Activated CD8-positive, alpha-beta memory T cell treated with anti-CD3 and anti-CD28 coated beads for 1 hour (primary cell): ENCODE measurements at places on chromosomes 12 and 14.

- DNase-seq, result no peak
Observed at GRCh38 chr14:54805070-54805444, 97.6 kb downstream of the GCH1 start.

GRCh38 chr12:94042321-94042720 lies 106.1 kb upstream of the PLXNC1 start:
- no peak for DNase-seq

DNA sequence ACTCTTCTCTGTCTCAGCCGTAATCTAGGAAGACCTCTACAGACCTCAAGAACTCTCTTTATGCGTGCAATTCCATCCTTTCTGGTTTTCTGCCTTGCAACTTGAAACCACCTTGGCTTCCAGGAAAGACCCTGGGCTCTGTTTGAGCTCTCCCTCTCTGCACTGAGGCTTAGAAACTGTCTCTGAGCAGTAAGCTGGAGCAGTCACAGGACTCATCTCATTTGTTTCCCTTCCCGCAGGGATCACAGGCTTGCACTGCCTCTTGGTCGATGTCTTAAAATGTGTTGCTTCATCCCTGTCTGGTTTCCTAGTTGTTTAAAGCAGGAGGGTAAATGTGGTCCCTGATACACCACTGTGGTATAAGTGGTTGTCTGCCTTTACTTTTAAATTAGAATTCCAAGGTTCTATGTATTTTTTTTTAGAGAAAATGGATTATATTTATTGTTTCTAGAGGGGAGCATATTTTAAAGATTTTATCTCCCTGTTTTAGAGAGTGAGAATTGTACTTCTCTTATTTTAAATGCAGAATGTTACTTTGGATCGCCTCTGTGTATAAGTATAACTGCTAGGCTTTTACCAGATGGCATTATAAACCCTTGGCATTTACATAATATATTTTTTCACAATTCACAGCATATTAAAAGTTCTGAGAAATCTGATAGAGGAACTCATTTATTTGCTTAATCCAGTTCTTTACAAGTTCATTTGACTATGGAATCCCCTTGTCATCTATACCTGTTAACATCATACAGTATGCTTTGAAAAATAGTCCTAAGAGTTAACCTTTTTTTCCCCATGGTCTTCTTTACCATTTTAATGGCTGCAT lies 26.4 kb downstream of the EID3 start:
- no peak for DNase-seq

DNA sequence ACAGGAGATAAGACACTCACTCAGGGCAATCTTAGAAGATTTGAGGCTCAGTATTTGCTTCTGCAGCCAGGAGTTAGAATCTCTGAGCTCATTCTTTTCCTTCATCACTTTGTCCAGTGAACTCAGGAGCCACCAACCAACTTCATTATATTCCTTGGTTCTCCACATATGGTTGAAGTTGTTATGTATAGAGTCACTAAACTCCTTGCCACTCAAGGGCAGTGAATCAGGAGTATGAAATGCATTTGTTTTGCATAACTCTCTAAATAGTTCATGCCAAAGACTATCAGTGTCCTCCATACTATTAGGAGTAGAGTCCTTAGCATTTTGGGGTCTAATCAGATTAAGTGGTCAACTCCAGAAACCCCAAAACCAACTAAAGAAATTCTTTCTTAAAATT lies 150.6 kb downstream of the CCDC59 start:
- no peak for DNase-seq

DNA sequence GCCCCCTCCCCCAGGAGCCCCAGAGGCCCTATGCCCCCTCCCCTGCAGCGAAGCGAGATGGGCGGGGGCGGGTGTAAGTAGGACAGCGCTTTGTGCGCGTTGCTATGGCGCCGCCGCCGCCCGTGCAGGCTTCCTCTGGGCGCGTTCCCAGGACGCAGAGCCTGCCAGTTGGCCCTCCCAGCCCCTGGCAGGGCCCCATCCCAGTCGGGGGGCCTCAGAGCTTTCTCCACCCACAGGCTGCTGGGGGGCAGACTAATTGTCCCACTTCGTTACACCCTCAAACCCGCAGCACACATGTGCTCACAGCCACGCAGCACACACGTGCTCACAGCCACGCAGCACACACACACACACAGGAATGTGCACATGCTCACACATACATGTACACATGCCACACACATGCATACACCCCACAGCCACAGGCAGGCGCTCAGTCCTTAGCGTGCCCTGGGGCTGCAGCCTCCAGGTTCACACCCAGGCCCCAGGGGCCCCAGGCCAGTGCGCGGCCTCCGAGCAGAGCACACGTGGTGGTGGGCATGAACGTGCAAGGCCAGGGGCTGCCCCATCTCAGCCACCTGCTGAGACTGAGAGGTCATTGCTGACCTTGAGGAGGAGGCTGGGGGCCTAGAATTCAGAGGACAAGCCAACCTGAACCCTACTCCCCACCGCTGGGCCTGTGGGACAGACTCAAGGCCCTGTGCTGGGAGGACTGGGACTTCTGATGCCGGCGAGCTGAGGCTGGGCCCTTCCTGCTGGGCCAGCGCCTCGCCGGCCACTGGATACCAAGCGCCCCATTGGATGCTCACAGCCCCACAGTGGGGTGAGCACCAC lies 15.6 kb downstream of the TRMT61A start:
- no peak for DNase-seq

DNA sequence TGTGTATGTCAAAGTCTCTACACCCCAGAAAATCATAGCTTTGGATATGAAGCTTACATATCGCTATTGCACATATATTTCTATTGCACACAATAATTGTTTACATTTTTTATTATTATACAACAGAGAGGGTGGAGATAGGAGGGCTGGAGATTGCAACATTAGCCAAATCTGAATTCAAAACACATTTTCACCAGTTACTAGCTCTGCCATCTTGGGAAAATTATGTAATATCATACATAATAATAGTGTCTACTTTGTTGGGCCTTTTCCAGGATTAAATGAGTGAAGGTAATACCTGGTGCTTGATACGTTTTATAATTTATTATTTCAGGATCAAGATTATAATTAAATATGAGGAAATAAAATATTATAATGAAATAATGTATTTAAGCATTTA lies 507.4 kb upstream of the TBX3 start:
- no peak for DNase-seq

DNA sequence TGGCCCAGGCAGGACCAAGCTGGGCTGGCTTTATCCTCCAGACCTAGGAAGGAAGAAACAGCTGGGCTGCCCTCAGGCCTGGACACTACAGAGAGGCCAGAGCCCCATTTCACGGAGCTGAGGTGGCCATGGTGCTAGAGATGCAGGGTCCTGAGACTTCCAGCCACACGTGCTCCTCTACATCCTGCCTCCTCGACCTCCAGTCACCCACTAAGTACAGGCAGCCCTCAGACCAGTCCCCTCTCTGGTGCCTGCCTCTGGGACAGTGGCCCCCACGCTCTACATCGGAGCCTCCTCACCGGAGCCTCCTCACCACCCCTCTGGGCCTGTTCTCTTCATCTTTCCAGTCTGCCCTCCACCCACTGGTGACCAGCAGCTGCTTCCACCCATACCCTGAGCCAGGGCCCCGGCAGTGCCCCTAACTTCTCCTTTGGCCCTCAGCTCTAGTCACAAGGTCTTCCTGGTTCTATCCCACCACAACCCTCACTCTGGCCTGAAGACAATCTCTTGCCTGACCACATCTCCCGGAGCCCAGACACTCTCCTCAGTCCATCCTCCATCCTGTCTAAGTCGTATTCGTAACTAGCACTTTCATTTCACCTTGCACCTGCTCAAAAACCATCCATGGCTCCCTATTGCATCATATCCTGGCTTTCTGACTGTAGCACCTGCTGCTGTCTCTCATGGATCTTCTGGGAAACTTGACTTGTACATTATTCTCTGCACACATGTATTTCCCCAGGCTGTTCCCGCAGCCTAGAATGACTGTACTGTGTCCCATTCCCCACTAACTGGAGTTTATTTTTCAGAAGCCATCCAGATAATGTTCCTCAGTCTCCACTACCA lies 43.9 kb downstream of the DIO3 start:
- DNase-seq, result no peak

DNA sequence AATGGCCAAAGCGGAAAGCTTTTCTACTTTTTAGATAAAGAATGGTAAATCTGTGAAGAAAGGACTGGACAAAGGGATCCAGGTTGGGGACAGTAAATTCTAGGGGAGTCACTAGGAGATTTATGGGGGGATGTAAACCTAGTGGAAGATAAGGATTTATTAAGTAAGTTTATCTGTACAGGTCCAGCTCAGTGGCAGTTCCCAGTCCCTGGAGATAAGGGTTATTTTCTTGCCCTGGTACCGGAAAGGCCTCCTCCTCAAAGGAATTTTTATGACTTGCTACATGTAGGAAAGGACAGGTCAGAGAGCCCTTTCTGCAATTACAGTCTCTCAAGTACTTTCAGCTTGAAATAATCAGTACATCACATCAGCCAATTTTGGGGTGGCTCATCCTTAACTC lies 72.6 kb upstream of the BICD1 start:
- no peak for DNase-seq

DNA sequence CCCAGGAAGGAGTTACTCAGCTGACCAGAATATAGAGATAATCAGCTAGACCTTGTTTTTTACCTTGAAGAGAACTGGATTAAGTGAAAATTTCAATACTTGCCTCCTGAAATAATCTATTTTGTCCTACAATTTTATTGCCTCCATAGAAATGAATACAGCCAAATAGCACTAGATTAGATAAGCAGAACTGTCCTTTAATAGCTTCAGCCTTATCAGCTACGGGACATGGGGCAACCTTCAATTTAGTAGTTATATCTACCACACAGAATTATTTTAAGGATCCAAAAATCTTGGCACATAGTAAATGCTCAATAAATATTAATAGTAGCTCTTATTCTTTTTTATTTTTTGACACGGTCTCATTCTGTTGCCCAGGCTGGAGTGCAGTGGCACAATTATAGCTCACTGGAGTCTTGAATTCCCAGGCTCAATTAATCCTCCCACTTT lies 67.2 kb upstream of the PLEKHG3 start:
- DNase-seq, result no peak

DNA sequence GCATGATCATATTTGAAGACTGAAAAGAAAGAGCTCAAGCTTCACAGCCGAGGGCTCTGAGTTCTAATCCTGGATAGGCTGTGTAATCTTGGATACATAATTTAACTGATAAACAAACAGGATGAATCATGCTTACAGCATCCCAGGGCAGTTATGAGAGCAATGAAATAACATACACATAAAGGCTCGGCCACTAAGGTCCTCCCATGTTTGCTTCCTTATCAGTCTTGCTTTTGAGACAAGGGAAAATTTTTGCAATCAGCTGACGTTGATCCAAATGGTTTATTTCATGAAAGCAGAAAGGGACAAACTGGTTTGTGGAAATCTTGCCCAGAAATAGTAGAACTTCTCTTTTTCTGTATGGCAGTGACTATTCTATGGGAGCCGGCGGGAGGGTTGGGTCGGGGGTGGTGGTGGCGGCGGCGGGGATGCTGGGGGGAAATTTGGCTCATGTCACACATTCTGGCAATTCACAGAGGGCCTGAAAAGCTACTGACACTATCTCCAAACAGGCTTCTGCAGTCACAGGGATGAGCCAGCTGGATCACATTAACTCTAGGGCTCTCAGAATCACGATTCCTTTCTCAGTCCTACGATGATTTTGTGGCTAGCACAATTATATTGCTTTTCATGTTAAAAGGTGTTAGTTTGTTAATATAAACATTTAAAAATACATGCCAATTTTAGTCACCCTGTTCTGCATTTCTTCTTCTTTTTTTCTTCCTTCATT lies 124.5 kb downstream of the SLC8A3 start:
- no peak for DNase-seq

DNA sequence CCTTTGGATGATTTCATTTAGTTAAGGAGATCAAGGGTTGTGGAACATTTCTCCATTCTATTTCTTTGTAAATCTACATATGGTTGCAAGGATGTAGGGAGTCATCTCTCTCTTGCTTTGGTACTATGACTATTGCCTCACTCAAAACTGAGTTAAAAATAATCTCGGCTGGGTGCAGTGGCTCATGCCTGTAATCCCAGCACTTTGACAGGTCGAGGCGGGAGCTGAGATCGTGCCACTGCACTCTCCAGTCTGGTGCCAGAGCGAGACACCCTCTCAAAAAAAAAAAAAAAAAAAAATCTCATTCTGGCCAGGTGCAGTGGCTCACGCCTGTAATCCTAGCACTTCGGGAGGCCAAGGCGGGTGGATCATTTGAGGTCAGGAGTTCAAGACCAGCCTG lies 24.8 kb upstream of the PPM1H start:
- DNase-seq, result no peak

DNA sequence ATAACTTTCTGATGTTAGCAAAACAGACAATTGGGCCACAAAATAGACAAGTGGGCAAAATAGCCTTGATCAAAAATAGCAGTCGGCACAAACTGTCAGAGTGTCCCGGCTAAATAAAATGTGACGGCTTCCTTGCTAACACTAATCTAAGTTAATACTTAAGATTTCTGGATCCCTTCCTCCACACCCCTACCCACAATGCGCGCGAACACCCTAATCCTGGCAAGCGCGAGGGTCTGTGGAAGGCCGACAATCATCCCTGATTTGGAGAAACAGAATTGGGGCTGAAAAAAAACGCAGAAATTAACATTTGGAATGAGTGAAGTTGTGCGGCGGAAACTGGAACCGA lies 489 bp downstream of the CEP290 start:
- DNase-seq, result no peak

DNA sequence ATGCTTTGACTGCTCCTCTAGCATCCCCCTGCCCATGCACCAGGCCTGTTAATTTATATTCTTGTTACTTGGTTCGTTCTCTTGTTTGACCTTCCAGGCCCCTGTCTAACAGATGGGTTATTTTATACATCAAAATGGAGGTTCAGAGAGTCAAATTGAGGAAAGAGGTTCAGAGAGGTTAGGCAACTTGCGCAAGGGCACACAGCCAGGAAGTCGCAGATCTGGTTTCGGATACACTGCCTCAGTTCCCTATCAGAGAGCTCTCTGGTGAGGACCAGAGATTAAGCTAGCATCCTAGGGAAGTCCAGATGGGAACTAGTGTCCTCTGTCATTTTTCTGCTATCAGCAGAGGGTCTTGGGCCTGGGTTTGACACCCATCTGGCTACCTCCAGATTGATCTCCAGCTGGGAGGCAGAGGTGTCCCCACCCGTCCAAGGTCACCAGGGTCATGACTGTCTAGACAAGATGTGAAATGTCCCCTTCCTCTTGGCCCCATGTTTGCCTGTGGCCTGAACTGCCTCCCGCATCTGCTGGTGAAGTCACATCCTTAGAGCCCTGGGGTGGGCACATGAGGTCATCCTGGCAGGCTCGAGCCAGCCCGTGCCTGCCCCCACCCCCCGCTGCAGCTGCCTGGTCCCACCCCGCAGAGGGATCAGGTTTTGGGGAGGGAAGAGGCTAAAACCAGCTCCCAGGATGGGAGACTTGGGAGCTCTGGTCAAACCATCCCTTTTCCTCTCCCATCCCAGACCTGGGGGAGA lies 84.3 kb upstream of the NCOR2 start:
- no peak for DNase-seq

DNA sequence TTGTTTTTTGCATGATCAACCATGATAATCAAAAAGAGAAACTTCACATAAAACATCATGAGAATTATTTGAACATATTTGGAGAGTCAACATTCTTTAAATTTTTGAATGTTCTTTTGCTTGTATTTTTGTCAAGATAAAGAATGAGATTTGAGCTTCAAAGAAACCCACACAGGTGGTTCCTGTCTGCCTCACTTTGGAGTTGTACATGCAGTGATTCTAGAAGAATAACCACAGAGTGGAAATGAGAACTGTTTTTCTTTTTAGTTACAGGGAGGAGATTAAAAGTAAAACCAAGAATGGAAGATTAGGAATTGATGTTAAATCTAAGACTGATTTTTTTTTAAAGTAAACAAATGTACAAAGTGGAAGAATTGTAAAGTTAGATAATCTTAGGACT lies 2.3 kb upstream of the ZNF705A start:
- no peak for DNase-seq

GRCh38 chr12:18586581-18586980 lies 151.2 kb downstream of the PLCZ1 start:
- no peak for DNase-seq
